Erythroblast (primary cell): ENCODE measurements at places on chromosomes 3 and 15.

- no peak for DNase-seq
Measured at GRCh38 chr3:129616291-129616690, 9.8 kb upstream of the PLXND1 start.

DNA sequence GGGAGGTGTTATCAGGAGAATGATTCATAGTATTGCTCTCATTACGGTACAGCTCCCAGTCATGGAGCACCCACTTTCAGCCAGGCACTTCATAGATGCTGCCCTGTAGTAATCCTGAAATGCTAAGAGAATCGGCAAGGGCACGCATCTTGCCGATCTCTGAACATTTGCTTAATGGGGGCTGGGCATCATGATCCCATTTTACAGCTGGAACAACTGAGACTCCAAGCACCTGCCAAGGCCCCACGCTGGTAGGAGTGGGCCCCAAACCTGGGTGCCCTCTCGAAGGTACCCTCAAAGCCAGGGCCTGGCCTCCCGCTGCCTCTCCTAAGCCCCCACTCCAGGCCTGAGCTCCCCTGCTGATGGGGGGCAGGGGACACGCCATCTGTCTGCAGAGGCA, 47.3 kb downstream of the RPN1 start:
- no peak for DNase-seq

DNA sequence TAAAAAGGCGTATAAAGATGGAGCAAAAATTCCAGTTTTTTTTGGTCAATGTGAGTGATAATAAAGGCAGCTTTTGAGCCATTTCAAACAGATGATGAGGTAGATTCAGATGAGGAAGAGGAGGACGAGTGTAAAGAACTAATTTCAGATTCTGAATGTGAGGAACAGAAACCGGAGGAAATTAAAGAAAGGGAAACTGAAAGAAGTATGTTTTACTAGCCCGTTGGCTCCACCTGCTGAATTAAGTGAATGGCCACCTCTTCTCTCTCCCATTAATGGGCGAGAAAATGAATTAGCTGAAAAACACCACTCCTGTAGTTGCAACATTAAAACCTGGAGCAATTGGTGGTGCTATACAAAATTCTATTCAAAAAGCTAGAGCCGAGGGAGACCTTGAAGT, 55.4 kb downstream of the CYP19A1 start:
- no peak for DNase-seq

DNA sequence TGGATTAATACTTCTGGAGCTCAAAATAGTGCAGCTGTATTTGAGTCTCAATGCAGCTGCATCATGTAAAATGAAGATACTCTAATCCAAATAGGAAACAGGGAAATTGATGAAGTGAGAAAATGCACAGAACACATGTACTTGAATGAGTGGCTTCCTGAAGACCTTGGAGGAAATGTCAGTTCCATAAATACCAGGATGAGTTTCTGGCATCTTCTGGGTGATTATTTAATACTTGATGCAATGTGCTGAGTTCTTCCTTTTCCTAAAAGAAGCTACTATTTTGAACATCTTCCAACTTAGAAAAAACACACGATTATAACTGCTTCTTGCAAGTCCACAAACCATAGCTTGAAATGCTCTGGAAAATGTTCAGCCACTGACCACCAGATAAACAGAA, 162.8 kb downstream of the SLC9A9 start:
- no peak for DNase-seq

DNA sequence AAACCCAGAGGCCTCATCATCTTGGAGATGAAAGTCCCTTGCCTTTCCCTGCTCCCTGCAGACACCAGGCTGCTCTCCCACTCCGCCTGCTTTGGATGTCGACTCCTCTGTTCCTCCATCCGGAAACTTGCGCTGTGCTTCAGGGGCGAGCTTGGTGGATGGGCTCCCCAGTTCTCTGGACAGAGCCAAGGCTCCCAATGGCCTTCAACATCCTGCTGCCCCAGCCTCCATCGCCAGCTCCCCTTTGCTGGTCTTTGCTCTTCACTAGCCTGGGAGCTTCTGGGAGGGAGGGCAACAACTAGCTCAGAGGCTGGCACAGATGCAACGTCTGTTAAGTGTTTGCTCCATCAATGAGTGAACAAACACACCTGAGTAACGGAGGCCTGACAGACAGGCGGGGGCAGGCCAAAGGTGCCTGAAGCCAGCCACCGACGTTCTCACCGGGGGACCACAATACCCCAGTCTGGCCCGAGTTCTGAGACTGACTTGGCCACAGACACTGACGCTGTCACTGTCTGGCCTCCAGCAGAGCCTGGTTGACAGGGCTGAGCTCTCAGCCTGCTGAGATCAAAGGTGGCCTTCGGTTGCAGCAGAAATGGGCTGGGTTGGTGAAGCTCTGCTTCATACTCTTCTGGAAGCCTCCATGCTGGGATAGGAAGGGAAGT, 39.0 kb downstream of the RGMA start:
- no peak for DNase-seq

GRCh38 chr15:40960151-40960885, 7.0 kb downstream of the CHAC1 start:
- DNase-seq, result no peak

- DNase-seq, result peak; percentile 66
Measured at GRCh38 chr3:142586803-142587406, 8.4 kb upstream of the ATR start.

- no peak for DNase-seq
Measured at GRCh38 chr3:102004561-102004960, 155.2 kb downstream of the NFKBIZ start.

- DNase-seq, result no peak
Measured at GRCh38 chr3:153974614-153975013, 146.6 kb upstream of the ARHGEF26 start.

DNA sequence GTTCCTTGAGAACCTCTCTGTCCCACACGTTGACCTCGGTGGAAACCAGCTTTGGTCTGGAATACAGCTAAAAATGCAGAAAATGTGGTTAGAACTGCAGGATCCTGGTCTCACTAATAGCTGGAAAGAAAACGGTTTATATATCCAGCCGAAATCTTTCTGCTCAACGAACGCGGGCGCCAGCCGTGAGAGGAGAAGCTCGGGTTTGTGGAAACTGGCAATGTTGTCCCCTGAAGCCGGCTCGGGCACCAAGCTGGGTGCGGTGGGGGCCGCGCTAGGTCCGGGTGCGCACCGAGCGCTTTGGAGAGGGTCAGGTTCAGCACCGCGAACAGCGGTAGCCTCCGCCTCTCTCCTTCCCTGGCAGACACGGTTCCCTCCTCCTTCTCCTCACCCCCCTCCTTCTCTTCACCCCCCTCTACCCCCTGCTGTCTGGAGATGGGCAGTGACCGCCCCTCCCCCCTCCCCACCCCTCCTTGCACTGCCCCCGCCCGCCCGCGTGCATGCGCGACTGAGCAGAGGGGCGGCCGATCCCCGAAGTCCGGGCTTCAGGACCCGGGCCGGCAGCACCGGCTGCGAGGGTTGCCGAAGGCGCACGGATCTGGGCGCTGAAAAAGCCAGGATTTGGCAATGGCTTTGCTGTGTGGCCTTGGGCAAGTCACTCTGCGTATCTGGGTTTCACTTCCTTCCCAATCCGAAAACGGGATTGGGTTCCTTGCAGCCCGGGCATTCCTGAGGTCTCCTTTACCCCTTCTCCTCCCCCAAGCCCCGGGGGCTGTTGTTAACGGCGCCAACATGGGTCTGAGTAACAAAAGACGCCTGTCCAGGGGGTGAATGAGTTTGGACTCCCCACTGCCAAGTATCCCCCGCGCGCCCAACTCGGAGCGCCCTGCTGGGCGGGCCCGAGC, at the start of gene SKOR1:
Gene SKOR1, plus strand, starts transcription at position 534 of the 905 bp plus-strand sequence. Its CDS starts 94 bp downstream, at position 628.
- DNase-seq, result peak; percentile 10

DNA sequence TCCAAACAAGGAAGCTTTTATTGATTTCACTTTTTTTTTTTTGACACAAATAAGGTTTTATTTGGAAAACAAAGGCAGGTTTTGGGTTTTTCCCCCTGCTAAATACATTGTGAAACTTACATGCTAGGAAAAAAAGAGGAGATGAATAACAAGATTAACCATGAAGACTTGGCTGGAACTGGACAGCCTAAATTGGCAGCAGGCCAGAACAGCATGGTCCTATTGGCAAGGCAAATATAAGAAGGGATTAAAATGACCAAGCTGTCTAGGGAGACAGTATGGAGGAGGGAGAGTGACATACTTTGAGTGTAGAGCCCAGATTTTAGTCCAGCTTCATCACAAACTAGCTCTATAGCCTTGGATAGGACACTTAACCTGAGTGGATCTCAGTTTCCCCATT, 63.9 kb upstream of the BBX start:
- DNase-seq, result no peak

DNA sequence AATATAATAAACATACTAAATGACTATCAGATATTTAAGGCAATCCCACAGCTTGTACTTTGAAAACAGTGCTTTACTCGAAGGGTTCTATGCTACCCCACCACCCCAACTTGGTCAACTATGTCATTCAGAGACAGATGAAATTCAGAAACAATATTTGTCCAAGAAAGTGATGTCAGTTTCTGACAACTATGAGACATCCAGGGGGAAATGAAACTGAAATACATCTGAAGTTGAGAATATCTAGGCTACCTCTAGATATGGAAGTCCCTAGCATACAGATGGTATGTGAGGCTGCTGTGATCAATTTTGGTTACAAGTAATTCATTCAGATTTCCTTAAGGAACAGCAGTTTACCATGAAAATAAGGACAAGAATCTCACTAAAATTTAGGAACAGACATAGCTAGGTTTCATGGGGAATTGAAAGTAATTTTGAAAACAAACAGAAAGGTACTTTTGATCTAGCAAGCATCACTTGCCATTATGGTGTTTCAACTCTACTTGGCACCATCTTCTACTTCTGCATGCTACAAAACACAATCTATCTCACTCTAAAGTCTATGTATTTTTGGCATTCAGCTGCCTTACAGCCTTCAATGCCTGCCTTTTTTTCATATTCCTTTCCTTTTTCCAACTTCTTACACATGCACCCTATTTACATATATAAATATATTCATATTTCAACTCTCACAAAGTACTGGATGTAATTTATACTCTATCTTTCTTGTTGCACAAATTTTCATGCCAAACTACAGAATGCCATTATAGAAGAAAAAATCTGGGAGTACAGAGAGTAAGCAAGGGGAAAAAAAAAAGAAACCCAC, 21.7 kb downstream of the ATG3 start:
- DNase-seq, result no peak

DNA sequence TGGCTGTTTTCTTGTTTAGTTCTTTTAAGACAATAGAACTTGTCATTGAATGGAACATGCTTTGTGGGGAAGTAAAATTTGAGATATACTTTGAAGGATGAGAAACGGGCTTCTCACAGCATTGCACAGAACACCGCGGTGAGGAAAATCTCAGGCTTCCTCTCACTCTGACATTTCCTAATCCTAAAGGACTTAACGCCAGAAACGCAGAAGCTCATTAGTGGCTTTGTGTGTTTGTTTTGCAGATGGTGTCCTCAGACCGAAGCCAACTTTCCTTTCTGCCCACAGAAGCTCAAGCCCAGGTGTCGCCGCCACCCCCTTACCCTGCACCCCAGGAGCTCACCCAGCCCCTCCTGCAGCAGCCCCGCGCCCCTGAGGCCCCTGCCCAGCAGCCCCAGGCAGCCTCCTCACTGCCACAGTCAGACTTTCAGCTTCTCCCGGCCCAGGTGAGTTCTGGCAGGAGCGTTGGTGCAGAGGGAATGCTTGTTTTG, 78.9 kb upstream of the BLM start:
- DNase-seq, result no peak

GRCh38 chr3:42991341-42992315, 12.5 kb downstream of the GASK1A start:
- DNase-seq, result no peak

DNA sequence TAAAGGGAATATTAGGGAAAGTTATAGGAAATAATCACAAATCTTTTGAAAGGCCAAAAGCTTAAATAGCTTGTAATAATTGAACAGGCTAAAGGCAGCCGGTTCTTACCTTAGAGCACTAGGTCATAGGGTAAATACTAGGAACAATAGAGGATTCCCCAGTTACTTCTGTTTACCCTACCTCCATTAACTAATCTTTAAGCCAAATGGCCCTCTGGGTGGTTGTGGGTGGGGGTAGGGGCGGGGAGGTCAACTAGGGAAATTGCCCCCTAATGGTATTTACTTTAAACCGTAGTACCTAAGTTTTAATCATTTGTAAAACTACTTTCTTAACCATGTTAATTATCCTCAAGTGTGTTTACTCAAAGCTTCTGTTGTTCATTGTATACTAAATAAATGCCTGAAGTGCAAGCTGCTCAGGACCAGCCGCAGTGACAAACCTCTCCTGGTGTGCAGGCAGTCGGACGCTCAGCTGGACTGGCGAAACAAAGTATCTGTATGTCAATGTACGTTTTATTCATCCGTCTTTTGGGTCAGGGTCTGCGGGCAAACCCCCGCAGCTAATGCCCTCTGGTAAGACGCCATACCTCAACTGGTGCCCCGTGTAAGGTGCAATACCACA, 18.9 kb downstream of the MAGEL2 start:
- no peak for DNase-seq

DNA sequence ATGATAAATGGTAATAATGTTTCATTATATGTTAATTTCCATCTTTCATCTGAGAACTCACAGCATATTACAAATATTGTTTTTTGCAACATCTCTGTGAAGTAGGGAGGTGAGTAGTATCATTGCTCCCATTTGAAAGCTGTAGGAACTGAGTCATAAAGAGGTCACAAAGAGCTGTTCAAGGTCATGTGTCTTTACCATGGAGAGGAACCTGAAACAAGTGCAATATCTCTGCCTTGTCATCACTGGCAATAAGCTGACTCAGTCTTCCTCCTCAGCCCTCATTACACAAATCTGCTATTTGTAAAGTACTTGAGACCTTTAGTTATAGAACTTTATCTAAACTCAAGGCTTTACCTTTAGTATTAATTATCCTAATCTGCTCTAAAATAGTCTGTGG, 4.4 kb upstream of the ATP13A4 start:
- no peak for DNase-seq

DNA sequence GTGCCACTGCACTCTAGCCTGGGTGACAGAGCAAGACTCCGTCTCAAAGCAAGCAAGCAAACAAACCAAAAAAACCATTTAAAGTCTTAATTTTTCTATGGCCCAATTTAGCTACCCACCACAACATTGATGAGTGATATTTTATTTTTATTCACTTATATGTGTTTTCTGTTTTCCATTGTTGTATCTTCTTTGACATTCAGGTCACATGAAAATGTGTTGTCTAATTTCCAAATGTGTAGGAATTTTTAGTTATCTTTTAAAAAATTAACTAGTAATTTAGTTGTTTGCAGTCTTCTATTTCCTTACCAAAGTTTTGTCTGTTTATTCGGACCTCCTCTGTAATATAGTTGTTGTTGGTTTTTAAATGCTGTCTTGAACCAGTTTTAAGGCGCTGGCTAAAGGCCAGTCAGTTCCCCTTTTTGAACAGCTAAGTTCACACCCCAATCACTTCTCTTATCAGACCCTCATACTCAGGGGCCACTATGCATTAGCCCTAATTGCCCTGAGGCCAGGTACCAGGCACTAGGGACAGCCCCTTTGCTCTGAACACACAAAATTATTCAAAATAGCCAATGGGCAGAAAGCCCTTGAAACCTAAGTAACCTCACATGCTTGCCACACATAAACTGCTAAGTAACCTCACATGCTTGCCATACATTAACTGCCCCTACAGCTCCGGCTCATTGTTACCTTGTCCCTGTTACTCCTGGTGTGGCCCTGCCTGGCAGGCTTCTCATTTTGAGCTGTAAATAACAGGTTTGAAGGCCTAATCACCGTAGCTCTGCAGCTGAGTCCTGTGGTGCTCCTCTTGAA, 4.3 kb upstream of the CCR4 start:
- DNase-seq, result no peak

- DNase-seq, result no peak
Measured at GRCh38 chr3:125147491-125147820, 65.1 kb downstream of the SLC12A8 start.
